ENCODE measurements at places on chromosomes 4 and X.

DNA sequence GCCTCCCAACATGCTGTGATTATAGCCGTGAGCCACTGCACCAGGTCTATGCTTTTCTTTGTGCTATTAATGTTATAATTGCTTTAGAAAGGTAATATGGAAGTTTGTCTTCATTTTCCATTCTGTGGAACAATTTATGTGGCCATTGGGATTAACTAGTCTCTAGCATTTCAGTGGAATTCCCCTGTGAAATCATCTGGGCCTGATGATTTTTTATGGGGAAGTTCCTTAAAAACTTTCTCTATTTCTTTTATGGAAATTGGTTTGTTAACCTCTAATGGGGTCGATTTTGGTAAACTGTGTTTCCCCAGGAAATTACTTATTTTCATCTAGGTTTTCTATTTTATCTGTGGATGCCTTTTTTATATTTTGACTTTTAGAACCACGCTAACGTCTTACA lies 11.3 kb downstream of the TIMP1 start:
- no peak for DNase-seq

GRCh38 chrX:71095033-71095432 lies 618 bp upstream of the FOXO4 start:
- no peak for DNase-seq

- DNase-seq: no peak
These were observed 74.1 kb downstream of the FBXO8 start for GRCh38 chr4:174209341-174209740.

- peak; percentile 60 for DNase-seq
These were observed 137.1 kb upstream of the TBL1X start for GRCh38 chrX:9327747-9328145.

DNA sequence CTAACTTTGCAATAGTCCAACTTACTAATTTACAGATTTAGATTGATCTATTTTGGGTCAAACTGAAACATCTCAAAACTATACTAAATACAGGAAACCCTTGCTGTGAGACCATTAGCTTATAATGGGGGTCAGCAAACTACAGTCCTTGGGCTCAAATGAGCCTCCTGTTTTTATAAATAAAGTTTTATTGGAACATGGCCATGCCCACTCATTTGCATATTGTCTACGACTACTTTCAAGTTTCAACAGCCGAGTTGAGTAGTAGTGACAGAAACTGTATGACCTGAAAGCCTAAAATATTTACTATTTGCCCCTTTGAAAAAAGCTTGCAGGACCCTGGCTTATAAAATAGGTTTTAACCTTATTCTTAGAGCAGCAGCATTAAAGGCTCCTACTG lies 92.4 kb downstream of the C4orf51 start:
- DNase-seq: no peak

GRCh38 chr4:107261241-107261874 lies 225.2 kb upstream of the DKK2 start:
- DNase-seq: no peak

DNA sequence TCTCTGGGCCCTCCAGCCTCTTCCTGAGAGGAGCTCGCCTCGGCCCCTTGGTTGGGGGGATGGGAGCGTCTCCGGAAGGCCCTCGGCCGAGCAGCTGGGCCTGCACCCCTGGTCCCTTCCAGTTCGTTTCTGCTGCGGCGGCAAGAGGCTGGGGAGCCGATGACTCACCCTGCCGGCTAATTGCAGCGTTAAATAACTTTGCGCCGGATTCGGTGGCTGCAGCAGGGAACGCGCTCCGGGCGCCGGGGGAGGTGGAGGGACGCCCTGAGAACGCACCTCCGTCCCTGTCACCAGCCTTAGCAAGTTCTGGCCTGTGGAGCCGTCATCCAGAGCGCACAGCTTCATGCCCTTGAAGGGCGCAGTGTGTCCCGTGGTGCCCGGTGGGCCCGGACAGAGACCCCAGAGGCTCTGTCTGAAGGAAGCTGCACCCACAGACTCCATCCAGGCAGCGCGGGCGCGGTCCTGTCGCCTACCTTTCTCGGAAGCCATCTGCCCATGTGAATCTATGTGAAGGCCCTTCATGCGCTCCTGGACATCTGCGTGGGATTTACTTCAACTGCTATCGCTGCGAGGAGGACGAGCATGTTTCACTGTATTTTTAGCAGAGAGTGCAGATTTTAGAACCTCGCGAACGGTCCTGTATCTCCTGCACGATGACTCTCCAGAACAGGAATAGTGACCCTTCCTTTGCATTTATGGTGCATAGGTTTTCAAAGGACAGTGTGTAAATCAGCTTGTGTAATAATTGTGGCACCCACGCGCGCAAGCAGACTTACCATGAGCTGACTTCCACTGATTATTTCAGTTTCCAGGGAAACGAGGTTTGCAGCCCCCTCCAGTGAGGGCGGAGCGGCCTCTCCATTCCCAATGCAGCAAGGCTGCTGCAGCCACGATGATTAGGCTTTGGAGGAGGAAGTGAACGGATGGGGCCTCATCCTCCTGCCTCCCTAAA lies 1.7 kb upstream of the TMEM271 start:
- DNase-seq: no peak

- DNase-seq: no peak
These were observed 172.1 kb downstream of the CBR4 start for GRCh38 chr4:168837922-168838321.

- DNase-seq: no peak
These were observed 420.0 kb upstream of the TENM3 start for GRCh38 chr4:181823183-181823582.

GRCh38 chr4:183550345-183551093 lies 45.7 kb downstream of the ING2 start:
- DNase-seq: no peak

DNA sequence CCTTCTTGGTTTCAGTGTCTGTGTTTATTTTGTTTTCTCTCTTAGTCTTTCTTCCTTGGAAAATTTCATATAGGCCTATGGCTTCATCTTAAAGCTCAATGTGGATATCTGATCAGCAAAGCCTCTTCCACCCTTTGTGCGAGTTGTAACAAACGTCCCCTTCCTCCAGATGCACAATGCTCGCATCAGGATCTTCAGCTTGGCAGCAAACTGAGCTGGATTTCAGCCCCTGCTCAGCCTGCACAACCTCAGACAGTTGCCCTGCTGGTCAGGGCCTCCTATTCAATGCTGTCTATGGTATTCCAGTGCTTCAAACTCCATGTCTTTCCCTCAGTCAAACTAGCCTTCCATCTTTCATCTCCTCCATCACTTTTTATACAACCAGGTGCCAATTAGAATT lies 309.4 kb downstream of the ARHGAP24 start:
- no peak for DNase-seq

- DNase-seq: no peak
These were observed 26.4 kb upstream of the AKAP17A start for GRCh38 chrX:1564750-1565683.

DNA sequence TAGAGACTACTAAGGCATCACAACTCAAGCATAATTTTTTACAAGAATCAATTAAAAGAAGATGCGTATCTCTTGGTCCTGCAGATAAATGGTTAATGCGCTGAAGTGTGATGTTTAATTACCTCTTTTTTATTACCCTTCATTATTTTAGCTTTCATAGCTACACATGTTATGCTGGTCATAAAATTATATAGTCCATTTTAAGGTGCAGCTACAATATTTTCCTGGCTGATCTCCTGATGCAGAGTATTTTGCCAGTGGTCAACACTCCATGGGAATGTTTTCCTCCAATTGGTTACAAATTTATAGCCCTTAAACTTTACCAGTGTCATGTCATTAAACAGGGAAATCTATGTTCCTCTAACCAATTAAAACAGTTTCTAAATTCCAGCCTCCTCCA lies 1617.2 kb downstream of the PCDH7 start:
- DNase-seq: no peak

- DNase-seq: peak; percentile 56
These were observed 376.0 kb downstream of the BCOR start for GRCh38 chrX:39721566-39722279.

GRCh38 chr4:168870004-168870403 lies 140.1 kb downstream of the CBR4 start:
- DNase-seq: no peak

- peak; percentile 77 for DNase-seq
These were observed 104.1 kb downstream of the GPAT3 start for GRCh38 chr4:83639849-83640493.

- no peak for DNase-seq
These were observed 105.9 kb downstream of the SH3RF1 start for GRCh38 chr4:169164669-169165415.

All from brain microvascular endothelial cell (primary cell).